Activated B cell treated with CpG ODN at 0.5 μM for 24 hours (primary cell): ENCODE measurements at places on chromosomes 4 and X. TPM values are rescaled to one million over a fixed set of nuclear protein-coding genes. Genes with fewer than 3 reads are reported as not detected.

DNA sequence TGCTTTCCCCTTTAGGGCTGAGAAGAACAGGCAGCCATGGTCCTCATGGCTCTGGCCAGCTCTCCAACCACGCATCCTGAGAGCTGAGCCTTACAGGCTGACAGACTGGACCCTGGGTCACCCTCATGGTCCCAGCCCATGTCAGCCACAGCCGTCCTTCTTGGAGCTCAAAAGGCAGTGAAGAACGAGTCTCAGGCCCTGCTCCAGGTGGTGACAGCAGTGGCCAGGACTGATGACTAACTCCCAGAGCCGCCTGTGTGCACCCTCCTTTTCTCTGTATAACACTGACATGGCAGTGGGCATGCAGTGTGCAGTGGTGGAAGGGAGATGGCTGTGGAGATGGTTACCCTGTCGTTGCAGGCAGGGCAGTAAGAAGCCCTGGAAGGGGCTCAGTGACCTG lies 10.3 kb upstream of the DUSP9 start:
- no peak for DNase-seq

Gene IL2
- not detected in 2 replicates for total RNA-seq

Gene MOB1B
- total RNA-seq = 22.2 and 23.4 TPM in 2 replicates

DNA sequence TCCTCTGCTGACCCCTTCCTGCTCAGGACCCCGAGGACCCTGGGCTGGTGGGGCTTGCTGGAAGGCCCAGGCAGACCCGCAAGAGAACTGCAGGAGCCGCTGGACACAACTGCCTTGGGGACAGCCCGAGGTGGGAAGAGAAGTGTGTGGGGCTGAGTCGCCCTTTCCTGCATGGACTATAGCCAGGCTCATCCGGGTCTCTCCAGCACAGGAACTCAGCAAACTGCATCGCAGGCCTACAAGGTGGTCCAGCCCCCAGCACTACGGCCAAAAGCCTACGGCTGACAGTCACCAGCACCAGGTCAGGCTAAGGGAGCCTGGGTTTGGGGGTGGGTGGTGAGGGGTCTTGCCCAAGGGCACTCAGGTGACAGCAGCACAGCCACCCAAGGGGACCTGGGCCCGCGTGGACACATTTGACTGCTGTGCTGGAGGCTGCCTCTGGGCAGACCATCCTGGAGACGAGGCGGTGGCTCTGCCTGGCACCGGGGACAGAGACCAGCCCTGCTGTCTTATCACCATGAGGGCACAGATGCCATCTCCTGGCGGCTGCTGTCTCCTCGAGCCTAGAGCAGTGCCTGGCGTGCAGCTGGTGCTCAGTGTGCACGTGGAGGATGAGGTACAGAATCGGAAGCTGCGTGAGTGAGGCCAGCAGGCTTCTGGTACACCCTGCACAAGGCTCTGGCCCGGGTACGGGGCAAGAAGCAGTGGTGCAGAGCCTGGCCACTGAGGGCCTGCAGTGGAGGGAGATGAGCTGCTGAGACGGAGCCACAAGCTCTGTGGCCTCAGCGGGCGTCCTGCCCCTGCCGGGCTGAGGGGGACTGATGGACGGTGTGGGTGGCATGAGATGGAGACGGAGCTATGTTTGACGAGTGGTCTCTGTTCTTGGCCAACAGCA lies 15.1 kb downstream of the LRPAP1 start:
- DNase-seq = no peak

Gene ARMCX6
- total RNA-seq = 45.1 and 50.5 TPM in 2 replicates

Gene AR
- not detected in 2 replicates for total RNA-seq

DNA sequence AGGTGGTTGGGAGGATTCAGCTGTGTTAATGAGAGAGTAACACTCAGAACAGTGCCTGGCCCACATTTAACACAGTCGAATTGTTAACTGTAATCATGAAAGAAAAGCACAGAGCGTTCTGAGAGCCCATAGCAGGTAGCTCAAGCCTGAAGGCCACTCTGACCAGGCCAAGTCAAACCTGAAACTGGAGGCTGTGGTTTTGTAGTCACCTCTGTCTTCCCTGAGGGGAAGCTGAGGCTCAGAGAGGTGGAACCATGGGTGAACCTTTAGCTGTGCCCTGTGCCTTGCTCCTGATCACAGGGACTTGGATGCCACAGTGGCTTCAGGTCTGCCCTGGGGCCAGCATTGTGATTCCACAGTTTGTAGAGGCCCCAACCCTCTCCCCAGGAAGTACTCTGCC lies 16.6 kb upstream of the UBA1 start:
- DNase-seq = no peak

DNA sequence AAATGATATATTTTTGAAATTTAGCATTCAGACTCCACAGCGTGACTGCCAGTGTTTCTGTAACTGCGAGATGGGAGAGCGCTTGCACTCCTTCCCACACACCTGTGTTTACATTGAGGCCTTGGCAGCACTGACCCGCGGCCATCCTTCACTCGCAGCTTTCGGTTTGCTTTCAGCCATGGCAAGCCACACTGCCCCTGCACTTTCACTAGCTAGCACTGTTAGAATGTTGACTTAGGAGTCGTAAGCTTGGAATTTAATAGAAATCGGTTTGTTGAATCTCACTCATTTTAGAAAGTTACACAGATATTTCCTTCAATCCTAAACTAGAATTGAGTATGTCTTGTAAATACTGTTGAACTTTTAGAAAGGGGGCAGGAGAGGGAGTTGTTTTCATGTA lies 136.2 kb downstream of the CFAP299 start:
- no peak for DNase-seq

DNA sequence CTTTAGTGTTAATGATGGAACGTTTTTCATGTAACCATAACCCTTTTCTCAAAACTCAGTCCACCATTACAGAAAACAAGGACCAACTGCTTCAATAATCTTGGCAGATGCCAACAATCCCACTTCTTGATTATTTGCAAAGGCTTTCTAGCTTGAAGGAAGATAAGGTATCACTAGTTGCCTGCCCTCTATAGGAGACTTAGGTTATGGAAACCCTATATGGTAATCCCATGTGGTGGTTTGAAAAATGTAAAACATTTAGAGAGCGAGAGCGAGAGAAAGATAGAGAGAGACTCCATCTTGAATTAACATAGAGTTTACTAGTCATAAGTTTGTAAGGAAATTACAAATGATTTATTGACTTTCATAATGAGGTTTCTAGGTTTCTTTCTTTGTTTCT lies 1627.5 kb upstream of the TENM3 start:
- DNase-seq = no peak

- no peak for DNase-seq
Observed at GRCh38 chr4:77599378-77599777, 6.2 kb upstream of the CXCL13 start.

Gene MAGEA11
- total RNA-seq = not detected in 2 replicates

DNA sequence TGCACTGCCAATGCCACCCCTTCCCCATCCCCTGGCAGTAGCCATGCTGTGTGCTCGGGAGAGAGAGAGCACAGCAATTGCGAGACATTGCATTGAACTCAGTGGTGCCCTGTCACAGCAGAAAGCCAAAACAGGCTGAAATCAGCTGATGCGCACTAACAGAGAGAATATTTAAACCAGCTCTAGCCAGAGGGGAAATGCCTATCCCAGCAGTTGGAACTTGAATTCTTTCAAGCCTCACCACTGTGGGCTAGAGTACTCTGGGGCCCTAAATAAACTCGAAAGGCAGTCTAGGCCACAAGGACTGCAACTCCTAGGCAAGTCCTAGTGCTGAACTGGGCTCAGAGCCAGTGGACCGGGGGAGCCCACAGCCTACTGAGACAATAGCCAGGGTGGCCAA lies 17.7 kb upstream of the RP2 start:
- no peak for DNase-seq
